ENCODE measurements at places on chromosomes 3 and 15. TPM values are rescaled to one million over a fixed set of nuclear protein-coding genes. Genes with fewer than 3 reads are reported as not detected.

DNA sequence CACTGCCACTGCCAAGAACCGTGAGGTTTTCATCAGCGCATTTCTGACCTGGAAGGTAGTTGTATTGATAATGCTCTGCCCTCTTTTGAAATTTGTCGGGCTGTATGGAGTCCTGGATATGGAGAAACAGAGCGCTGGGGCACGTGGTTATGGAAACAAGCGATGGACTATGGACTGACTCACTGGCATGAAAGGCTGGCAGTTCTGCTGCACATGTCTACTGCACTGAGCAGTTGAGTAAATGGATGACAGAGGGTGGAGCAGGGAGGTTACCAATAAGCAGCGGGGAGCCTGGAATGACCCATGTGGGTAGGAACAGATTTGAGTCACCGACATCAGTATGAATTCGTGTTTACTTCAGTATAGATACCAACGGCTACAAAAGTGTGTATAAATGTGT lies 429.5 kb downstream of the OCA2 start:
- DNase-seq: no peak

GRCh38 chr15:50107591-50108408 lies 11.2 kb downstream of the ATP8B4 start:
- DNase-seq: no peak

DNA sequence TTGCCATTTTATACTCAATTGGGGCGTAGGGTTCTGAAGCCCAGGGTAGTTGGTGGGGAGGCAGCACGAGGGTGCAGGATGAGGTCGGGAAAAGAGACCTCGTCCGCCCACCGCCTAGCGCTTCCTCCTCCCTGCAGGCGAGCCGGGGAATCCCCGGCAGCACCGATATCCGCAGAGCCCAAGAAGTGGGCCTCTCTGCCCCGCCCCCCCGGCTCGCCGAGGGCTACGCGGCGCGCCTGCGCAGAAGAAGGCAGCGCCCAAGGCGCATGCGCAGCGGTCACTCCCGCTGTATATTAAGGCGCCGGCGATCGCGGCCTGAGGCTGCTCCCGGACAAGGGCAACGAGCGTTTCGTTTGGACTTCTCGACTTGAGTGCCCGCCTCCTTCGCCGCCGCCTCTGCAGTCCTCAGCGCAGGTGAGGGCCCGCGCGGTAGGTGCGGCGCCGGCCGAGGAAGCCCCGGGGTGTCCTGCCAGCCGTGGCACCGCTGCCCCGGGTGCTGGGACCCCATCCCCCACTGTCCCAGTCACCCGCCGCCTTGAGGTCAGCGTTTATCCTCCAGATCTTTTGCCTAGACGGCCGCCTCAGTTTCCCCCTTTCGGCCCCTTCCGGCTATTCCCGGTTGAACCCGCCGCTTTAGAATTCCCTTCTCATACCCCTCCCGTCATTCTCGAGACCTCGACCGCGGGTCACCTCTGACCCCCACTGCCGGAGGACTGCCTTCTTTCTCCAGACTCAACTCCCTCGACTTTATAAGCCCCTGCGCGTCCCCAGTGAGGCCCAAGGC lies at the start of gene ALAS1:
Gene ALAS1, plus strand, starts transcription at position 319 of the 784 bp plus-strand sequence. CDS start 1,082 bp downstream, outside the sequence.
- DNase-seq: peak; percentile 81

DNA sequence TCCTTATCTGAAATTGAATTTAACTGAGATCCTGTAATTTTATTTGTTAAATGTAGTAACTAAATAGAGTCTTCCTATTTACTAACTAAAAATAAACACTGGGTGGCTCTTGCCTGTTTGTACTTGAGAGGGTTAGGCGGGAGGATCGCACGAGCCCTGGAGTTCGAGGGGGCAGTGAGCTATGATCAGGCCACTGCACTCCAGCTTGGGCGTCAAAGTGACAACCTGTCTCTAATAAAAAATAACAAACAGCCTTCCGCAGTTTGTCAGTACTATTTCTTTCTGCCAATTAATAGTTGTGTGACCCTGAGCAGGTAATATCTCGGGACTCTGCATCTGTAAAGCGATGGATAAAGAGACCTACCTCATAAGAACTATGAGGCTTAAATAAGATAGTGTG lies 768 bp upstream of the PDE12 start:
- no peak for DNase-seq

DNA sequence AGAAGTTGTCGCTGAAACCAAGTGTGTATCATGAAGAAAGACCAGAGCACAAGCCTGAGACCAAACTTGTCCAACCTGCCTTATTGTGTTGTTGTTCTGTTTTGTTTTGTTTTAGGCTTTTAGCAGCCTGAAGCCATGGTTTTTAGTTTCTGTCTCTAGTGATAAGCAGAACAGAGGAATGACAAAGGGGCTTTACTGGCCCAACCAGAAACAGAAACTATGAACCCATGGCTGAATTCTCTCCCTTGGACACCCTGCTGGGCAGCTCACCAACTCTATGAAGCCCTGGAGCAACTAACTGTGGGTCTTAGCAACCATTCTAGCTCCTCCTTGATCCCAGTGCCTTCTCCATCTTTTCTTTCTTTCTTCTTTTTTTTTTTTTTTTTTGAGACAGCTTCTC lies 30.3 kb downstream of the HCLS1 start:
- DNase-seq: no peak

- DNase-seq: no peak
Measured at GRCh38 chr3:41143421-41144031, 55.8 kb upstream of the CTNNB1 start.

DNA sequence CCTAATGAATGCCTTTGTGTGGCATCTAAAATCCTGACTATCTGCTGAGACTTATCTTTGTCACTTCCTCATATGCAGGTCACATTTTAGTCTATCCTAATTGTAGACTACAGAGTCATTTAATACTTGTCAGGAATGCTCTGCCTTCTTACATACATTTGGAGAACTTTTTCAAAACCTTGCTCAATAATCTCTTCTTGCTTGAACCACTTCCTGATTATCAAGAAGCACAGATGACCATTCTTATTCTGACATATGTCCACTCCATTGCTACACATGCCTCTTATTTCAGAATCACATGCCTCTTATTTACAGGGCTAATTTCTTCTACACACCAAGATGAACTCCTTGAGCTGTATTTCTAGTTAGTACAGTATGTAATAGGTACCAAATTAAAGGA lies 400.3 kb downstream of the TBC1D5 start:
- no peak for DNase-seq

DNA sequence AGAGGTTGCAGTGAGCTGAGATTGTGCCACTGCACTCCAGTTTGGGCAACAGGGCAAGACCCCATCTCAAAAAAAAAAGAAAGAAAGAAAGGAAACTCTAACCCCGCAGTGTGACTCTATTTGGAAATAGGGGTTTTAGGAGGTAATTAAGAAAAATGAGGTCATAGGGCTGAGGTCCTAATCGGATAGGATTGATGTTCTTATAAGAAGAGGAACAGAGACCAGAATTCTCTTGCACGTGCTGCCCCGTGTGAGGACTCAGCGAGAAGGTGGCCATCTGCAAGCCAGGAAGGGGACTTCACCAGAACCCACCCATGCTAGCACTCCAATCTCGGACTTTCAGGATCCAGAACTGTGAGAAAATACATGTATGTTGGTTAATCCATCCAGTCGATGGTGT lies 25.8 kb downstream of the KLHL6 start:
- DNase-seq: no peak

GRCh38 chr15:47618241-47618640 lies 99.1 kb upstream of the SEMA6D start:
- no peak for DNase-seq

DPH6 gene
- 9.7 TPM for total RNA-seq
